Stimulated activated CD8-positive, alpha-beta memory T cell treated with anti-CD3 and anti-CD28 coated beads, Interleukin-4, amount 100 ng/mL, for 48 hours (primary cell): ENCODE measurements at places on chromosomes 1 and 21.

- DNase-seq, result no peak
Observed at GRCh38 chr1:234658138-234658537, 48.2 kb upstream of the IRF2BP2 start.

DNA sequence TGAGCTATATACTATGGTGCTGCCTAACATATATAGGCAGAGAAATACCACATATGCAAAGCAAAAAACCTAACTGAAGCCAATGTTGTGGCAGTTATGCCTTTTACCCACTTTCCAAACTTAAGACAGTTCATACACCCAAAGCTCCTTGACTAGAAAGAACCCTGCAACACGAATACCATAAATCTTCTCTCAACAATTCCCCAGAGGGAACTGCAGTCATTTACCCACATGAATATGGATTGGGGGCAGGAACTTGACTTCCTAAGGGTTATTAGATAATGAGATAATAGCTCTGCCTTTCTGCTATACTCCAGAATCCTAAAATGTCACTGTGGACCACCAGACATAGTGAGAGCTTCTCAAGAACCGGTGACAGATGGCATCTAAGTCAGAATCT, 2.9 kb upstream of the ASPM start:
- DNase-seq, result no peak

DNA sequence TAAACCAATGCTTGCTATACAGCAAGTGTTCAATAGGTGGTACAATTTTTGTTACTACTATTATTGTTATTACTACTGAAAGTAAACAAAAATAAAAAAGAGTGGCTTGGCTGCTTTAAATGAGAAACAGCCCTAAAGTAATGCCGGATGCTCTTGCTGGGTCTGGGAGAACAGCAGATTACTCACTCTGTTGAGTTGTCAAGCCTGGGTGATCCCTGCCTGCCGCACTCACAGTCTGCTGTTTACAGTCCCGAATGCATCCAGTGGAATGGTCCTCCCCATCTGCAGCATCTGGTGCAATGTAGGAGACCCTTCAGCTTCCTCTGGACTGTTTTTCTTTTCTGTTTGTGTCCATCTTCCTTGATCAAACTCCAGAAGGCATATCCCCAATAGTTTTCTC, 102.7 kb upstream of the IVNS1ABP start:
- DNase-seq, result no peak

DNA sequence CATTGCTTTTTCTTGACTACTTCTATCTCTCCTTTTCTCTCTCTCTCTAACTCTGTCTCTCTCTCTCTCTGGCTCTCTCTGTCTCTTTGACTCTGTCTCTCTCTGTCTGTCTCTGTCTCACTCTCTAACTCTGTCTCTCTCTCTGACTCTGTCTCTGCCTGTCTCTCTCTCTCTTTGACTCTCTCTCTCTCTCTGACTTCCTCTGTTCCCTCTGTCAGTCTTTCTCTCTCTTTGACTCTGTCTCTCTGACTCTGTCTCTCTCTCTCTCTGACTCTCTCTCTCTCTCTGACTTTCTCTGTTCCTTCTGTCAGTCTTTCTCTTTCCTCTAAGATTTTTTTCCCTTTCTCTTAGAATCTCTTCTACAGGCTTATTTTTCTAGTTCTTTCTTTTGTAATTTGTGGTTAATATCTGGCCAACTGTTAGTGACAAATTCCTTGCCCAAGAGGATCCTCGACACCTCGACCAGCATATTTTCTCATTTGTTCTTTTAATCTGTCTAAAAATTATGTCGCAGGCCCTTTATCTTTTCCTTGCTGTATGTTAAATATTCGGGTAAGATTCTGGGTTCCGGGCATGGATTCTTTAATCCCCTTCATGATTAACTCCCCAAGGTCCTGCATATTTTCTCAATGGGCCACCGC, at the start of gene ATAD3C:
Gene ATAD3C, plus strand, starts transcription at position 591 of the 641 bp plus-strand sequence. CDS start 995 bp downstream, outside the sequence.
- DNase-seq, result no peak

DNA sequence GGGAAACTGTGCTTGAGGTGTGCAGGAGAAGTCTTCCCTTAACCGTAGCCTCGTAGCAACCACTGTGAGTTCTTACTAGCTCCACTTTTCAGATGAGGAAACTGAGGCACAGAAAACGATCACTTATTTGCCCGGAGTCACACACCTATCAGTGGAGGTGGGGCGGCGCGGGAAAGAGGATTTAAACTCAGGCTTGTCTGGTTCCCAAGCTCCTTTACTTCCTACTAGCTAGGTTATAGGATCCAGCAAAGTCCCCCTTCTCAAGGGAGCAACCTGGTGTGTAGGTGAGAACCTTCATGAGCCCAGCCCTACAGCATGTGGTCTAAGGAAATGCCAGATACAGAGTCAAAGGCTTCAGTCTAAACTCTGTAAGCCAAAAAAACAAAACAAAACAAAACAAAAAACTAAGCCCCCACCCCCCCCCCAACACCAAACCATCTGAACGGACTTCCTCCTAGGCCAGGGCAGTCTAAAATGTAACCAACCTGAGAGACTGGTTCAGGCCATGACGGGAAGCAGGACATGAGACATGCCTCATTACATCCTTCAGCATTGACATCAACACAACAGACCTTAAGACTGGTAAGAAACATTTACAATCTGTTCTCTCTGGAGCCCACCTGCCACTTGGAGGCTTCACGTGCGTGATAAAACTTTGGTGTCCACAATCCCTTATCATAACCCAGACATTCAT, 709 bp upstream of the FBXO42 start:
- no peak for DNase-seq
